KG1 (cell line): ENCODE measurements at places on chromosomes 4 and X.

DNA sequence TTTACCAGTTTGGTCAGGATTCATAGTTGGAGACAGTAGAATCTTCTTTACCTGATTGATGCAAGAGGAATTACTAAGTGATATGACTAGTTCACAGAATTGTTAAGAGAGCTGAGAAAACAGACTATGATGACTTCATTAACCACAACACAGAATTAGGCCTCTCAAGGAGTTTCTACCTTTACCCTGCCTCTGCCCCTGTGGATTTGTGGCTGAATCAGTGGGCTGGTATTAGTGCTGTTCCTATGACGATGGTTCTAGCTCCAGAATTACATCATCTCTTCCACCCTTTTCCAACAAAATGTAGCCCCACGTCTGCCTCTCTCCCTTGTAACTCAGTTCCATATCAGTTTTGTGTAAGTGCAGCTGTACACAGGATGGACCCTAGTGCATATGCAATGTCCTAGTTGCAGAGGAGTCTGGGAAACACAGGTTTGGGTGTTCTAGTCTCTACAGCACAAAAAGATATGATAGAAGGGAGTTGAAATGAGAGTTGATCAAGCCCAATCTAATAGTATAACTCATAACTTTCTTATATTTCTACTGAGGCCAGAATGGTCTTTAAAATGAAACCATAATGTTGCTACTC, 99.3 kb downstream of the ANXA5 start:
- DNase-seq, result no peak

- DNase-seq, result no peak
Observed at GRCh38 chr4:183394166-183394951, 50.1 kb upstream of the CDKN2AIP start.

DNA sequence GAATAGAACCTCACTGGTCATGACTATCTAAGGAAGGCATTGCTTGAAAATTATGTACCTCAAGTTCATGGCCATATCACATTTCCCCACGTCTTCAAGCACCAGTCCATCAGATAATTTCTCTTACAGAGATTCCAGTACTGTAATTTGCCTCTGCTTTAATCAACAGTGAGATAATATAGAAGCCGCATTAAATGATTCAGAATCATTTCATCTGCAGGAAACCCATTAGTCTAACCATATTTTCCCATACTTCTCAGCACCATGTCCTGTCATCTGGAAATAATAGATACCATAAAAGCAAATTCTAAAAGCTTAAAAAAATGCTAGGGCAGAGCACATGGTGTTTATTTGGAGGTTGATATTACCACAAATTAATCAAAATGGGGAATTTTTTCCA, 310.3 kb upstream of the SLIT2 start:
- DNase-seq, result no peak

GRCh38 chr4:26326791-26327190, 6.0 kb downstream of the RBPJ start:
- no peak for DNase-seq

GRCh38 chr4:138138774-138139173, 103.4 kb downstream of the SLC7A11 start:
- no peak for DNase-seq

DNA sequence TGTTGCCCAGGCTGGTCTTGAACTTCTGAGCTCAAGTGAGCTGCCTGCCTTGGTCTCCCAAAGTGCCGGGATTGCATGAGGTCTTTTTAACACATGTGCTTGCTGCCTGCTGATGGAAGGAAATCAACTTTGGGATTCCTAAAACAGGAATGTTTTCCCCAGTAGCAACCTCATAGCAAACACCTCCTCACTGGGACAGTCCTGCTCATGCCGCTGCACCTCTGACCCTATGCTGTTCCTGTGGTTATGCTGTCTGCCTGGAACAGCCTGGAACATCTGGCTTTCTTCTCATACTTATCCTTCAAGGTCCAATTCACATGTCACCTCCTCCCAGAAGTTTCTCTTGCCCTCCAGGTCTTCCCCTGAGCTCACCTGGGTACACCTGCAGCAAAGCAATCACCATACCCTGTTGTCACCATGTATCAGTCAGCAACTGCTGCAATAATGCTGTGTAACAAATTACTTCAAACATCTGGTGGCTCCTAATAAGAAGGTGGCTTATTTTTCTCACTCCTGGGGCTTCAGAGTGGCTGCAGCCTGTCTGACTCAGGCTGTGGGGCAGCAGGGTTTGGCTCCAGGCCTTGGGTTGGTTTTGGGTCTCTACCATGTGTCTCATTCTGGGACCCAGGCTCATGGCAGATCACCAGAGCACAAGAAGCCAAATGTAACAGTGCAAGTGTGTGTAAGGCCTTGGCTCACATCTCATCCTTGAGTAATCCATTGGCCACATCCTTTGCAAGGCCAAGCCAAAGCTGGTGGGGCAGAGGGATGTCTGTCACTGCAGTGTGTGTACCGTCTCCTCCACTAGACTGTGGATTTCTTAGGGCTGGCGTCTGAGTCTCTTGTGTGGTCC, 59.4 kb upstream of the SORCS2 start:
- DNase-seq, result no peak

DNA sequence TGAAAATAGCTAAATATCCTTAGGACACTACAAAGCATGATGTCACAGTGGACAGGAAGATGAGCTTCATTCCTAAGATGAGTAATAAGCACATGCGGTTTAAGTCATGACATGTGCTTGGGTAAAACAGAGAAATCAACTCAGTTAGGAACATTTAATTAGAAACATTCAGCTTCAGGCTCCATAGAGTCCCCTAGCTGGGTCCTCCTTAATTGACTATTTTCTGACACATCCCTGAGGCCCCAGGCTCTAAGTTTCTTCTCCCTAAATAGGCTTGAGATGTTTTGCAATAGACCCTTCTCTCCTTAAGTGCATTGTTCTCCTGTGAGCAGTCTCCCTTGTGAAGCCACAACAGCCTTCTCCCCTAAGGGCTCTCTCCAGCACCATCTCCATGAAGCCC, 70.4 kb upstream of the ANXA3 start:
- DNase-seq, result no peak

GRCh38 chrX:10932842-10933440, 178.2 kb upstream of the HCCS start:
- DNase-seq, result no peak

- no peak for DNase-seq
Observed at GRCh38 chrX:78517124-78517523, 142.0 kb downstream of the RTL3 start.

- DNase-seq, result no peak
Observed at GRCh38 chr4:61740886-61741285, 540.8 kb downstream of the ADGRL3 start.

DNA sequence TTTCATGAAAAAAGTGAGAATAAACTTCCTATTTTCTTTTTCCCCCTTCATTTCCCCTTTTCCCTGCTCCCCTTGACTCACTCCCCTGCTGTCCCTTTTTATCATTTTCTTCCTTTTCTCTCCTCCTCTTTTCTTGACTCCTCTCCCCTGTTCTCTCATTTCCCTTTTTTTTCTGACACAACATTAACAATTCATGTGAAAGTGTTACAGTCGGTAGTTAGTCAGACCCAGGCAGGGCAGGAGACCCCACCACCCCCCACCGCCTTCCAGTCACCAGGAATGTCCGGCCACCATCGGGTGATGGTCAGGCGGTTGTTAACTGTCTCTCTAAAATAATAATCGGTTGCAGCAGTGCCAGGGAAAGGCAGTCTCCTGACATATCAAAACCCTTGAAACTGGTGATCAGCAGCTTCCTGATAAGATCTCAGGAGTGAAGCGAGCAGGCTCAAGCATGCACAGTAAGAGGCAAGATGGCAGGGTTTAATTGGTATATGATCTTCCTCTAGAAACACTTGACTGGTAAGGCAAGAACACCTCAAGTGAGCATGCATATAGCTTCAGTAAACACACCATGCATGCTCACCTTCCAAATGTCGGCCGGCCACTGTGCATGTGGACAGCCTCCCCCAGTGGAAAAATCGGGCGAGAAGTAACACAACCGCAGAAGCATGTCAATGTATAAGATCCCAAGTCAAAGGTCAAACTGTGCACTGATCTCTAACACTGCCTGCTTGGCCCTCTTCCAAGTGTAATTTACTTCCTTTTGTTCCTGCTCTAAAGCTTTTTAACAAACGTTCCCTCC, 191.4 kb downstream of the NDST4 start:
- no peak for DNase-seq

DNA sequence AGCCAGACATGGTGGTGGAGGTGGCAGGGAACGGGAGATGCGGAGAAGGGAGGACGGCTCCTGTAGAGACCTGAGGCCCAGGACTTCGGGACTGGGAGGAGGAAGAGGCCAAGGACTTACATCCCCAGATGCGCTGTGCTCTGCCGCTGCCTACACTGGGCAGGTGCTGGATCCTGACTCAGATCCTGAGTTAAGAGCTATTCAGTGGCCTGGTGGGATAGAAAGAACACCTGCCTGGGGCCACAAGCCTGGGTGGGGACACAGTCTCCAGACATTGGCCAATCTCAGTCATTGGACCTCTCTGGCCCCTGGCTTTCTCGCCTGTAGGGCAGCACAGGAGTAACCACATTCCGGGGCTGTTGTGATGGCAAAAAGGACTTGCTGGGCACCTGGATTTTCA, 10.9 kb upstream of the MSX1 start:
- DNase-seq, result no peak

DNA sequence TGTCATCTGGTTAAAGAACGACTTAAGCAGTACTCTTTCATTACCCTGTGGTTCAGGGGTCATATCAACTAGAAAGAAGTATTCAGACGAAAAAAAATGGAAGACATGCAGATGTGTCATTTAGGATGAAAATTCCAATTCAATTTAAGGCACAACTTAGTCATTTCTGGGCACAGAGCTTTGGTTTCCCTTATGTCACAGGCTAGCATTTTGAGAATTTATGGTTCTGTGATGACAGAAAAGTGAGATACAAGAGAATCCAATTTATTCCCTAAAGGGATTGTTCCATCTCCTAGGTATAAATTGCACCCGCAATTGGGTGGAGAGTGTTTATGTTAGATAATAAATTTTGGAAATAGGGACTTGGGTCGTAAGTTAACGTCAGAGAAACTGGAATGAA, 306.6 kb downstream of the STK32B start:
- DNase-seq, result no peak

GRCh38 chr4:15778289-15779241, at the start of gene CD38:
CD38 (plus strand) TSS chr4:15778328; CDS start chr4:15778415, 87 bp downstream.
- peak; percentile 75 for DNase-seq

DNA sequence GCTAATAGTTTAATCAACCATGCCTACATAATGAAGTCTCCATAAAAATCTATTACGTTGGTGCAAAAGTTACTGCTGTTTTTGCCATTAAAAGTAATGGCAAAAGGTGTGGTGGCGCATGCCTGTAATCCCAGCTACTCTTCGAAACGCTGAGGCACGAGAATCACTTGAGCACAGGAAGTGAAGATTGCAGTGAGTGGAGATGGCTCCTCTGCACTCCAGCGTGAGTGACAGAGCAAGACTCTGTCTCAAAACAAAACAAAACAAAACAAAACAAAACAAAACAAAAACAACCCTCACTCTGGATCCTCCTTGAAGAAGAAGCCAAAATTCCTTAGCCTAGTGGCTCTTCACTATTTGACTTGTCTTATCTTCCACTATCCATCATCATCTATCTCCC, 78.0 kb downstream of the MSN start:
- DNase-seq, result no peak

- DNase-seq, result no peak
Observed at GRCh38 chrX:3160756-3161155, 119.5 kb downstream of the ARSF start.

DNA sequence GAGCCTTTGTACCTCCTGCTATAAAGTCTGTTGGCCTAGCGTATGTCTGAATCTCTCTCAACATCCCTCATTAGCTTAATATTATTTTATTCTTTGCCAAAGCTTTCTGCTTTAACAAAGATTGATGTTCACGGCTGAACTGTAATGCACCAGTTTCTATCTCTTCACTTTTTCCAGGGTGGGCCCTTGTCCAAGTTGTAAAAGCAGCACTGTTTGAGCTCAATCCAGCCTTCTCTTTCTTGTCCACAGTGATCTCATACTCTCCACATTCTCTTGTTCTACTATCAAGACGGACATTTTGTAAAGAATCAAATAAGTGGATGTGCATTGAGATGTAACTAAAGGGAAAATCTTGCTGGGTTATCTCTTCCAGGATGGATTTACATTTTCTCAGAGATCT, 34.4 kb upstream of the RTL3 start:
- DNase-seq, result no peak

- DNase-seq, result no peak
Observed at GRCh38 chr4:89906777-89907521, 12.3 kb downstream of the MMRN1 start.

DNA sequence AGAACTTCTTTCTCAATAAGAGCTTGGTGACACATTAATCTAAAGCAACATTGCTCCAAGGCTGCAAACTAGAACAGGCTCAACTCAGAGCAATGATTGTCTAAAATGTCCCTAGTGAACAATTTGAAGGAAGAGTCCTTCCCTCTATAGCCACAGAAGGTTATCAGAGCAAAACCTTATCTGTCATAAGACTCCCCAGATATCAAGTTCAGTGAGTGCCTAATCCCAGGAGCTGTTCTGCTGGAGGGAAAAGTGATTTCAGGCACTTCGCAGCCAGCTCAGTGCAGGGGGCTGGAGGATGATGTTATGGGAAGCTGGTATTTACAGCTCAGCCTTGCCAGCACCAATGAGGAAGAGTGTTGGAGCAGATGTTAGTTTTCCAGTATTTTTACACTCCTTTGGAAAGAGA, 497.5 kb downstream of the INPP4B start:
- no peak for DNase-seq

- no peak for DNase-seq
Observed at GRCh38 chr4:143240939-143241679, 56.4 kb downstream of the USP38 start.

GRCh38 chrX:115018944-115019343, 1.5 kb upstream of the IL13RA2 start:
- no peak for DNase-seq

DNA sequence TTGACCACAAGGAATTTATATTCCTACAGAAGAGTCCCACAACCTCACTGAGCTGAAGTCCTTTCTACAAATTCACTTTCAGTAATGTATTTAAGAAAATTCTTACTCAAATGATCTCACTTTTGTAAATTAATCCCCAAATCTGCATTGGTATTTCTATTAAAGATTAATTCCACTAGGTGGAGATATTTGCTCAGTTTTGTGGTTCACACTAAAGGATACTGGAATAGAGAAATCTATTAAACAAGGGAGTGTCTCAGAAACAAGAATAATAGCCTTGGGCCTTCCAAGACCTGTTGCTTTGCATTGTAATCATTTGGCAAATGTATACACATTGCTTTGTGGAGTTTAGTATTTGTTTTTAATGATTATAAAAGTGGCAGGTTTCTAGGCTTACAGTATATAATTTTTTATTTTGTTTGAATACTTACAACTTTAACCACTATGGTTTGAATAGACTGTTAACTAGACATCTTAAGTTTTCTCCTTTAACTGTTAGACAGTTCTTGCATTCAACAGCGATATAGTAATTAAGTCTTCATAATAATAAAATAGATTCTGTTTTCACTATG, 25.9 kb downstream of the CFAP299 start:
- DNase-seq, result no peak
